ENCODE measurements at places on chromosomes 16 and 17.

GRCh38 chr16:87057211-87057881 is 259.8 kb downstream of the C16orf95 start:
- no peak for DNase-seq

GRCh38 chr17:73645050-73645871 is 1.0 kb upstream of the SDK2 start:
- peak; percentile 47 for DNase-seq

GRCh38 chr17:521183-521525 is 168.5 kb upstream of the RPH3AL start:
- DNase-seq: no peak

GRCh38 chr17:48542114-48542656 is 2.7 kb downstream of the HOXB2 start:
- no peak for DNase-seq

DNA sequence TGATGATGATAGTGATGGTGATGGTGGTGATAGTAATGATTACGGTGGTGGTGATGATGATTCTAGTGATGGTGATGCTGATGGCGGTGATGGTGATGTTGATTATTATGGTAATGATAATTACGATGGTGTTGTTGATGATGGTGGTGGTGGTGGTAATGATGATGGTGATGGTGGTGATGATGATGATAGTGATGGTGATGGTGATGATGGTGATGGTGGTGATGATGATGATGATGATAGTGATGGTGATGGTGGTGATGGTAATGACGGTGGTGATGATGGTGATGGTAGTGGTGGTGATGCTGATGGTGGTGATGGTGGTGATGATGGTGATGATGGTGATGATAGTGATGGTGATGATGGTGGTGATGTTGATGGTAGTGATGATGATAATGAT is 370.0 kb downstream of the CDH13 start:
- DNase-seq: no peak

Data from cerebellum (tissue), 4 donors.